ENCODE measurements at places on chromosomes 1 and 21. TPM values are rescaled to one million over a fixed set of nuclear protein-coding genes. Genes with fewer than 3 reads are reported as not detected.

The GADD45A gene
- 30.3 TPM for total RNA-seq

The TTC22 gene
- 0.76 TPM for total RNA-seq

The RORC gene
- 0.94 TPM for total RNA-seq

The DCAF6 gene
- total RNA-seq, result 29.6 TPM

The ACTN2 gene
- total RNA-seq, result 0.21 TPM

The NUP210L gene
- 0.07 TPM for total RNA-seq

The SF3B4 gene
- total RNA-seq, result 109 TPM

- no peak overlapping the region for H3K4me3 ChIP-seq
- H3K27ac ChIP-seq, result peak overlapping the region; percentile 33
- peaks cover 11% of the 10 kb centered on the region for H3K4me1 ChIP-seq
Measured at GRCh38 chr1:39333296-39333695, 128.8 kb downstream of the MACF1 start.

DNA sequence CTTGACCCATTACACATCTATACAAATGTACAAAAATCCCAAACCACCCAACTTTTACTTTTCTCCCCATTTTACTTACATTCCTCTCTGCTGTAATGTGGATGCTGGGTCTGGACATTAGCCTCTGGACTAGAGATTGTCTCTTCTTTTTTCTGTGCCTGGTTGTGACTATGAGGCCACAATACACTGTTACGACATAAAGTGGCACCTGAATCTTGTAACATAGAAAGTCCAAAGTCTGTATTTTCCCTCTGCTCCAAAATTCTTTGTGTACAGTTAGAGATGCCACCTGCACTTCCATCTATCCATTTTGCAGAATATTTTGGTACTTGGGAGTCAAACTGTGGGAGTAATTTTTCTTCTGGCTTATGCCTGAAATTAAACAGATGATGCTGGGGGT is 22.7 kb downstream of the C21orf91 start:
- no peak for DNase-seq
- peak overlapping the region; percentile 69 for H3K27ac ChIP-seq
- peaks cover 63% of the 10 kb centered on the region for H3K36me3 ChIP-seq
- peaks cover 42% of the 10 kb centered on the region for H3K4me1 ChIP-seq
- H3K27me3 ChIP-seq, result no peaks in the 10 kb centered on the region

DNA sequence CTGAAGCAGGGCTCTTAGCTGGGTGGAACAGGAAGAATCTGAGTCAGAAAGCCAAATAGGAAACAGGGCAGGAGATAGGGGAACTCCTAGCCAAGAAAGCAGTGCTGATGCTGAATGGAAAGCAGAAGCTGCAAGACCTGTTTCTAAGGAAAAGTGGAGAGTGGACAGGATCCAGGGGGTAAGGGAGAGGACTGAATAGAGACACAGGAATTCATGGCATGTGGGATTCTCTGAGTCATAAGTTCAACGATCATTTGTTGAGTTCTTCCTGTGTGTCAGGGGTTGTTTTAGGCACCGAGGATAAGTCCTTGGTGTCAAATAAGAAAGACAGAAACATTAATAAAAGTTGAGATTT is 153.8 kb upstream of the FGGY start:
- H3K27ac ChIP-seq, result peak overlapping the region; percentile 62
- no peak for DNase-seq
- no peaks in the 10 kb centered on the region for H3K27me3 ChIP-seq
- no peaks in the 10 kb centered on the region for H3K36me3 ChIP-seq
- peaks cover 59% of the 10 kb centered on the region for H3K4me1 ChIP-seq

DNA sequence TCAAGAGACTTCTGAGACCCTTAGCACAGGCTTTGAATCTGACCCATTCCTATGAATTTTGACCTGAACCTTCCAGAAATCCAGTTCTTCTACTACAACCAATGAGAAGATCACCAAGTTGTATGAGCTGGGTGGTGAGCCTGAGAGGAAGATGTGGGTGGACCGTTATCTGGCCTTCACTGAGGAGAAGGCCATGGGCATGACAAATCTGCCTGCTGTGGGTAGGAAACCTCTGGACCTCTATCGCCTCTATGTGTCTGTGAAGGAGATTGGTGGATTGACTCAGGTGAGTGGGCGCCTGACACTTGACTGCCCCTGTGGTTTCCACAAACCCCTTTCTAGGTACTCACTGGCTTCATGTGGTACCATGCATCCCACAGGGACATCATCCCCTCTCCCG is 20.0 kb upstream of the PIGV start:
- H3K4me3 ChIP-seq, result no peak overlapping the region
- H3K36me3 ChIP-seq, result peaks cover 91% of the 10 kb centered on the region
- no peaks in the 10 kb centered on the region for H3K27me3 ChIP-seq
- H3K27ac ChIP-seq, result peak overlapping the region; percentile 58
- peaks cover 36% of the 10 kb centered on the region for H3K4me1 ChIP-seq

DNA sequence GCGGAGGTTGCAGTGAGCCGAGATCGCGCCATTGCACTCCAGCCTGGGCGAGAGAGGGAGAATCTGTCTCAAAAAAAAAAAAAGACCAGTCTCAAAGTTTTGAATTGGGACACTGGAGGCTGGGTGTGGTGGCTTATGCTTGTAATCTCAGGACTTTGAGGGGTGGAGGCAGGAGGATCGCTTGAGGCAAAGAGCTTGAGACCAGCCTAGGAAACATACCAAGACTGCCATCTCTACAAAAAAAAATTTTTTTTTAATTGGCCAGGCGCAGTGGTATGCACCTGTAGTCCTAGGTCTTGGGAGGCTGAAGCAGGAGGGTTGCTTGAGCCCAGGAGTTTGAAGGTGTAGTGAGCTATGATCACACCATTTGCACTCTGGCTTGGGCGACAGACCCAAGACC is 3.9 kb downstream of the ZBTB8B start:
- no peak overlapping the region for H3K27ac ChIP-seq
- peaks cover 3% of the 10 kb centered on the region for H3K36me3 ChIP-seq
- no peak overlapping the region for H3K4me3 ChIP-seq
- H3K27me3 ChIP-seq, result peaks cover 26% of the 10 kb centered on the region

DNA sequence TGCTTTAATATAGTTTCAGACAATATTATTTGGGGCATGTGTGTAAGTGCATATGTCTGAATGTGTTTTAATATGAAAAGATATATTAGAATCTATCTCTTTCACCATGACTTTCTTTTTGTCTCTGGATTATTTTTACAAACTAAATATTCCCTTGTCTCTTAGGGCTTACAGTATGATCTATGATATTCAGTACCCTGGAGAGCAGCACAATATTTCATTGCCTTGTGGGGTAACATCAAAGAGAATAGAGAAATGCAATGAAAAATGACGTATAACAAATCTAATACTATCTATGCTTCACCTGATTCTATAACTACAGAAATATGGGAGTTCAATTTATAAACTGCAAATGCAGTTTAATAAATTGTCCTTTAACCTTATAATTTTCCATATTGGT is 2084.5 kb downstream of the MRPL39 start:
- H3K4me3 ChIP-seq, result no peak overlapping the region
- DNase-seq, result no peak
- no peaks in the 10 kb centered on the region for H3K4me1 ChIP-seq
- H3K27me3 ChIP-seq, result no peaks in the 10 kb centered on the region

DNA sequence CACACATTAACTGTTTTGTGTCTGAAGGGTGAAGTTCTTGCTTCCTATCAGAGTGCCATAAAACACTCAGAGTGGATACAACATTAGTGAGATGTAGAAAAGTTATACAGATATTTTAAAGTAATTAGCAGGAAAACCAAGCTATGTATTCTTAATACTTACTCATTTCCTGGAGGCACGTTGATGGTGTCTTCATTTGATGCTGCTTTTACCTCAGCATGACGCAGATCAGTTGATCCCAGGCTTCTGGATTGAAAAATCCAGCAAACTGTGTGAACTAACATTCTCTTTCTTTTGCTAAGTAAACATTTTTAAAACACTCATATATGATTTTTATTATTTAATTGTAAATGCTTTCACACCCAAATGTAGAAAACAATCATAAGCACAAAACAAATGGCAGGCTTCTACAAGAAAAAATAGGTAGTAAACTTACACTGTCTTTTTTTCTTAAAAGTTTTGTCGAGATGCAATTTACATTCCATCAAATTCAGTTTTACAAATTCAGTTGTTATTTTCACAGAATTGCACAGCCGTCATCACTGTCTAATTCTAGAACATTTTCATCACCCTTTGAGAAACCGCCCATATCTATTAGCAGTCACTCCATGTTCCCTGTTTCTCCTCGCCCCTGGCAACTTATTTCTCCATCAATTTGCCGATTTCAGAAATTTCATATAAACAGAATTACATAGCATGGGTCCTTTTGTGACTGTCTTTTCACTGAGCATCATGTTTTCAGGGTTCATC is 198.9 kb downstream of the LRRC7 start:
- no peak for DNase-seq
- H3K36me3 ChIP-seq, result no peaks in the 10 kb centered on the region
- H3K4me1 ChIP-seq, result no peaks in the 10 kb centered on the region

DNA sequence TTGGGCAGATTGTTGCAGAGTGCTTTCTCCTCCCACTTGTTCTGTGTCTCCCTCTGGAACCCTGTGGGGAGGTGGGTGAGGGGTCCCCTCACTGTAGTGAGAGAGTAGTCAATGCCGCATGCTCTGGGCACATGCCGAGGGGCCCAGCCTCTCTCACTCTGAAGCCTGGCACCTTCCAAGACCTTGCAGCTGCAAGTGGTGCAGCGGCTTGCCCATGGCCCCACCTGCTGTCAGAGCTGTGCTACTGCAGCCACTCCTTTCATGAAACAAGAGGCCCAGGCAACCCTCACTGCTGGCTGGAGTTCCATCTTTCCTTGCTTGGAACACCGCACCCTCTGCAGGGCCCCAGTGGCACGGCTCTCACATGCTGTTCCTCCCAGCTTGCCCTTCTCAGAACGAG is 58.4 kb upstream of the COL6A1 start:
- no peak overlapping the region for H3K27ac ChIP-seq
- DNase-seq, result peak; percentile 32
- H3K27me3 ChIP-seq, result no peaks in the 10 kb centered on the region
- H3K4me1 ChIP-seq, result no peaks in the 10 kb centered on the region

DNA sequence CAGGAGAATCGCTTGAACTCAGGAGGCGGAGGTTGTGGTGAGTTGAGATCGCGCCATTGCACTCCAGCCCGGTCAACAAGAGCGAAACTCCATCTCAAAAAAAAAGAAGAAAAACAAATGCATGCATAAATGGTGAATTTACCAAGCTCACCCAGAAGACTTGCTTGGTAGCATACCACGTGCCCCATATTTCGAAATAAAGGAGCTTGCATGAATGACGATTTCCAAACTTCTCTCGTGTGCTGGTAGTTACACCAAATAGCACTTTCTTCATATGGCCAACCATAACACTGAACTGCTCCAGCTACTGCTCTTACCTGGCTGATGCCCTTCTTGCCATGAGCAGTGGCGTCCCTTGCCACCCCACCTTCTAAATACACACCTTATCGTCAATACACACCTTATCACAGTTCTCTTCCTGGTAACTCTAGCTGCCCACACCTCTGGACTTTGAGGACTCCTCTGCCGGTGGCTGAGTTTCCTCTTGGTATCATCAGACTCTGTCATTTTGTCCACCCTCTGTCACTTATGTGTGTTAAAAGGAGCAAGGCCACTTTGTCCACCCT is 2.8 kb downstream of the DOP1B start:
- no peaks in the 10 kb centered on the region for H3K27me3 ChIP-seq
- H3K27ac ChIP-seq, result no peak overlapping the region
- peaks cover 17% of the 10 kb centered on the region for H3K4me1 ChIP-seq
- H3K4me3 ChIP-seq, result no peak overlapping the region
- peaks cover 14% of the 10 kb centered on the region for H3K36me3 ChIP-seq

GRCh38 chr1:17564458-17565393 is 25.2 kb downstream of the ARHGEF10L start:
- no peak for DNase-seq
- no peaks in the 10 kb centered on the region for H3K4me1 ChIP-seq
- no peak overlapping the region for H3K27ac ChIP-seq
- H3K4me3 ChIP-seq, result no peak overlapping the region
- H3K36me3 ChIP-seq, result no peaks in the 10 kb centered on the region

GRCh38 chr1:6691507-6691906 is 10.1 kb downstream of the DNAJC11 start:
- H3K4me3 ChIP-seq, result no peak overlapping the region
- no peaks in the 10 kb centered on the region for H3K27me3 ChIP-seq
- H3K4me1 ChIP-seq, result peaks cover 15% of the 10 kb centered on the region
- no peaks in the 10 kb centered on the region for H3K36me3 ChIP-seq

Data from activated T-helper 2 cell treated with anti-CD3 and anti-CD28 coated beads, Interferon-gamma antibody, Interleukin-2, Interleukin-4, amounts not matched to agents 10 μg/mL and 5 μg/mL and 100 μg/mL, durations not matched to agents 14 hours and 24 hours and 36 hours (primary cell).